ENCODE measurements at places on chromosomes 2 and 18.
A peak's percentile ranks its signal among the peaks of the same experiment; 100 is the strongest.

GRCh38 chr18:59468821-59469220 lies 109.8 kb upstream of the LMAN1 start:
- no peak for DNase-seq

DNA sequence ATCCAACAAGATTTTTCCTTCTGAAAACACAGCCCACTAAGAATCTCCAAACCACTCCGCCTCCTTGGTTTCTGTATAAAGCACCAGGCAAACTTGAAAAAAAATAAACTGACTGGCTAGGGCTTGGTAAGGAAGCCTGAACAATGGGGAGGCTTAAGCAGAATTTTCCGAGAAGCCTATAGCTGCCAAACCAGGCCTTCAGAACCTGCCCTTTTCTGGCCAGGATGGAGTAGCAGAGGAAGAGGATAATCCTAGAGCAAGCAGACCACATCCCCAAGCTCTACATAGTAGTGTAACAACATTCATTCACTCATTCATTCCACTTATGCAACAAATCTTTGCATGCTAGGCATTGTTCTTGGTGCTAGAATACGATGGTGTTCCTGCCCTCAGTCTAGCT lies 529.6 kb upstream of the ZEB2 start:
- no peak for DNase-seq

DNA sequence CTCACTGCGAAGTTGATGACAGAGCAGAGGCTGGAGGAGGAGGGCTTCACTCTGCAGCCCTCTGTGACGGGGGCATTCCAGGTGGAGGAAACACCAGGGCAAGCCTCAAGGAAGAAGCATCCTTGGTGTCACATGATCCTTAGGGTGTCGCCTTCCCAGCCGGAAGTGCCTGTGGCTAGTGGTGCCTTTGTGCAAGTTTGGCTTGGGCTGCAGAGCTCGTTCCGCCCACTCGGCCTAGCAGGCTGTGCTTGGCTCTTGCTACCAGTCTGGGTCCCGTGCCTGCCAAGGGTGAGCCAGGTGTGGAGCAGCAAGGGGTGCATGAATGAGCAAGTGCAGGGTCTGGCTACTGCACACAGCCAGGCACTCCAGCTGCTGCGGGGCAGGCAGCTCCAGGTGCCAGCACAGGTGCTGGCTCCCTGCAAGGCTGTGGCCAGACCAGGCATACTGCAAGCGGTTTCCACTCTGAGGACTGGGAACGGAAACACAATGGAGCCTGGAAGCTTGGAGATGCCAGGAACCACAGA lies 325.3 kb upstream of the SMIM21 start:
- DNase-seq, result no peak

DNA sequence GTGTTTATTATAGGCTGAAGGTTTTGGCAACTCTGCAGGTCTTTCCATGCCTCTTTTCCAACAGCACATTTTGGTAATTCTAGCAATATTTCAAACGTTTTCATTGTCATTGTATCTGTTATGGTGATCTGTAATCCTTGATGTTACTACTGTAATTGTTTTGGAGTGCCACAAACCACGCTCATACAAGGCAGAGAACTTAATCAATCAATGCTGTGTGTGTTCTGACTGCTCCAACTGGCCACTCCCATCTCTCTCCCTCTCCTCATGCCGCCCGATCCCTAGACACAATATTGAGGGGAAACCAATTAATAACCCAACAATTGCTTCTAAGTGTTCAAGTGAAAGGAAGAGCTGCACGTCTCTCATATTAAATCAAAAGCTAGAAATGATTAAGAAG lies 32.9 kb downstream of the HDLBP start:
- no peak for DNase-seq

GRCh38 chr2:235070063-235070706 lies 118.4 kb downstream of the SH3BP4 start:
- DNase-seq, result no peak

GRCh38 chr18:40939656-40940515 lies 1015.1 kb upstream of the PIK3C3 start:
- DNase-seq, result no peak

GRCh38 chr2:196468394-196468793 lies 171.1 kb upstream of the CCDC150 start:
- DNase-seq, result no peak

GRCh38 chr18:79405019-79405780 lies 9.5 kb downstream of the NFATC1 start:
- peak; percentile 48 for DNase-seq

- DNase-seq, result no peak
These were observed 195.5 kb downstream of the ANKRD30BL start for GRCh38 chr2:131966256-131966655.

GRCh38 chr2:11677136-11678055 lies 7.4 kb upstream of the NTSR2 start:
- peak; percentile 57 for DNase-seq

DNA sequence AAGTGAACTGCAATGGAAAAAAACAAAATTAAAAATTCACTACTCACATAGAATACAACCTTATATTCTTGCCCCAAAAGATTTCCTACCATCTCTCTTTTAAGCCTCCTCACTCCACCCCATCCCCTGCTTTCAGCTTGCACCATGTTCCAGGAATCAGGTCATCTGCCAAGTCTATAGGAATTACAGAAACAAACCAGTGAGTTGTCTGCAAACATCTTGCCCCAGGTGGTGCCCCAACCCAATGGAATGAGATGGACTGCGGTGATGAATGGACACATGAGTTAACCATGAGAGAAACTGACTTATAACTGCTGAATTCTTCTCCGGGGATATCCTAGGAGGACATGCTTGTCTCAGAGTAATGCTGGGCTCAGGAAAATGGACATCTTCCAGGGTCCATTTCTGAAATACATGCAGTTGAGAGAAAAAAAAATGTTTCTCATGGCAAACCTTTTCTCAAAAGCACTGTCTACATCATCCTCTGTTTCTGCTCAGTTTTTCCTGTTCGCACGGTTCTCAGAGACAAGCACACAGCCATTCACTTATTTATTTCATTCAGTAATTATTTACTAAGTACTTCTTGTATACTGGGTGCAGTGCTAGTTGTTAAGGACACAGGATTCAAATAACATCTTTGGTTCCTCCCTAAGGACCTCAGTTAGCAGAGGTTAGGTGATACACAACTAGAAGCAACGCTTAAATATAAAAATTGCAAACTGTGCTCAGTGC lies 350.0 kb downstream of the RND3 start:
- no peak for DNase-seq

GRCh38 chr2:8285081-8285480 lies 396.8 kb upstream of the ID2 start:
- no peak for DNase-seq

GRCh38 chr2:230472621-230473018 lies 56.6 kb downstream of the SP100 start:
- no peak for DNase-seq

DNA sequence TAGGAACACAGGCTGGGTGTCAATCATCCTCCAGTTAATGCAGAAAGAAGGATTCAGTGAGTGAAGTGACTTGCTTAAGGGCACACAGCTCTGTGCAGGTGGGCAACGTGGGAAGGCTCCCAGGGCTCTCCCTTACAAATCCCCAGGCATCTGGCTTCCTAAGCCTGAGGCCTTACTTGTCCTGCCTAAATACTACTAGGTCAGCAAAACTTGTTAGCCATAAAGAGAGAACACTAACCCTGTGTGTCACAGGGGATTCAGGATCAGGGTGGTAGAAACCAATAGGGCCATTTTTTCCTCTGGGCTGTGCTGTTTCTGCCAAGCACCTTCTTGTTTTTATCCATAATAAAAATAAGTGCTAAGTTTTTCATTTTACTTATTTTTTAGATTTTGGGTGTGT lies 55.0 kb downstream of the GATA6 start:
- no peak for DNase-seq

DNA sequence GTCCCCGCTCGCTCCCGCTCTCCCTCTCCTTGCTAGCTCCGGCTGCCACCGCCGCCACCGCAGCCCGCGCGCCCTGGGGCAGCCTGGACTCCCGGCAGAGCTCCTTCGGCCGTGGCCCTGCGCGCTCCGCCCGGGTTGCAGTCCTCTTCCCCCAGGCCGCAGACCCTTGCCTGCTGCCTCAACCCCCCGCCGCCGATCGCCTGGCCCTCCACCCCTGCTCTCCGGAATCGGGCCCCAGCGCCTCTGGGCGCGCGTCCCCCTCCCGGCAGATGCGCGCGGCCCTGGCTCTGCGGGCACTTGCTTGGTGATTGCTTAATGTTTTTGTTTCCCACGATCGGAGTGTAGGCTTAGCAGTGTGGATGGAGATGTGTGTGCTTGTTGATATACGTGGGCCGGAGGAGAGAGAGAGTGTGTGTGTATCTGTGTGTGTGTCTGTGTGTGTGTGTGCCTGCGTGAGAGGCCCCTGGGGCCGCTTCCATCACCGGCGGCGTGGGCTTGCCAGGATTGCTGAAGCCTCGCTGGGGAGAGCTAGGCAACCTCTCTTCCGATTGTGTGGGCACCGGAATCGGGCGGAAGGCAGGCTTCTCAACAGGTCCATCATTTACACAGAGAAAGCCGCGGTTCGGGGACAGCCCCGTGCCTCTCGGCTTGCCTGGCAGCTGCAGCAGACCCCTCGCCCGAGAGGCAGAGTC lies 877 bp downstream of the INHBB start:
- no peak for DNase-seq

DNA sequence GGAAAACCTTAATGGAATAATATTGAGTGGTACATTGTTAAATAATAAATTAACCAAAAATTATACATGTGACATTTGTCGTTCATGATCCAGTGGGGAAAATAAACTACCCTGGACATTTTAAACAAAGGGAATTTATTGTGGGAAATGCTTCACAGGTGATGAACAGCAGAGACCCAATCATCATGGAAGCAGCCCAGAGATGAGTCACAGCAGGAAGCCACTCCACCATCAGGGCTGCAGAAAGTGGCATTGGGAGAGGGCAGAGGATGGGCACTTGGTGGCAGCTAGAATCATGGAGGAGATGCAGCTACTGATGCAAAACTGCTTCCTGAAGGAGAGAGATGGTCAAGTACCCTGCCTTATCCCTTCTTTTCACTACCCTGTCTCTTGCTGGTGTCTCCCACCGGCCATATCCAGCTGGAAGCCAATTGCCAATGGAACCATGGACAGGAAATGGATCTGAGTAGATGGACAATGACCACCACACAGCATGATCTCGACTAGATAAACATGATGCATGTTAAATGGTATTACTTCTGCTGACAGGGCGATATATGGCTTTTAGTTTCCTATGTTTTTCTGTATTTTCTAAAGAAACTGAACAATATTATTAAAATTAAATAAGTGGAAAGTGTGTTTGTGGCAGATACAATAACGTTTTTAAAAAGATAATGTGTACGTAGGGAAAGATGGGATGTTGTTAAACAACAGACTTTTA lies 139.8 kb downstream of the RPIA start:
- no peak for DNase-seq

GRCh38 chr2:218471036-218471435 lies 52.1 kb downstream of the VIL1 start:
- no peak for DNase-seq

GRCh38 chr2:195793881-195794280 lies 136.9 kb downstream of the SLC39A10 start:
- DNase-seq, result no peak

DNA sequence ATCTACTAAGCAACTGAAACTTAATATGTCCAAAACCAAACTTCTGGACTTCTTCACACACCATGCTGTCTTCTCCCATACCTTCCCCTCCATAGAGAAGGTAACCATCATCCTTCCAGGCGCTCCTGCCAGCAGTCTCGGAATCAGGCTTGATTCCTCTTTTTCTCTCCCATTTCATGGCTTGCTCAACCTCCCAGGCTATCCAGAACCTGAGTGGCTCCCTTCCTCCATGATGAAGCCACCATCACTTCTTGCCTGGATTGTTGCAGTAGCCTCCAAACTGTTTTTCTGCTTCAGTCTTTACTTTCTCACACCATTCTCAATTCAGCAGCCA lies 40.1 kb upstream of the NDUFV2 start:
- DNase-seq, result no peak

DNA sequence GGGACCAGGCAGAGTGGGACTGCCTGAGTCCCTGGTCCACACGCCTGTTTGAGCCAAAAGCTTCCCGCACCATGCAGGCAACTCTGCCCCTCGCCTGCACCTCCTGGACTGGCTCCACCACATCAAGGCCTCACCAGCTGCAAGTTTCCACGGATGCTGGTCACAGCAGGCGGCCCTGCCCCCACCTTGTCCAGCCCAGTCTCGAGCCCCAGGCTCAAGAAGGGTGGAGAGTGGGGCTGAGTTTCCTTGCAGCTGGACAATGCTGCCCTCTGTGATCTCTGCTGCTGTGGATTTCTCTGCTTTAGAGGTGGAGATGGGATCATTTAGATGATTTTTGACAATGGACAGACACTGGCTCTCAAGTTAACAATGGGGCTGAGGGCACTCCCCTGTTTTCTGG lies 74.9 kb downstream of the MTCL1 start:
- DNase-seq, result no peak

GRCh38 chr18:28820353-28820752 lies 643.4 kb upstream of the CDH2 start:
- no peak for DNase-seq

DNA sequence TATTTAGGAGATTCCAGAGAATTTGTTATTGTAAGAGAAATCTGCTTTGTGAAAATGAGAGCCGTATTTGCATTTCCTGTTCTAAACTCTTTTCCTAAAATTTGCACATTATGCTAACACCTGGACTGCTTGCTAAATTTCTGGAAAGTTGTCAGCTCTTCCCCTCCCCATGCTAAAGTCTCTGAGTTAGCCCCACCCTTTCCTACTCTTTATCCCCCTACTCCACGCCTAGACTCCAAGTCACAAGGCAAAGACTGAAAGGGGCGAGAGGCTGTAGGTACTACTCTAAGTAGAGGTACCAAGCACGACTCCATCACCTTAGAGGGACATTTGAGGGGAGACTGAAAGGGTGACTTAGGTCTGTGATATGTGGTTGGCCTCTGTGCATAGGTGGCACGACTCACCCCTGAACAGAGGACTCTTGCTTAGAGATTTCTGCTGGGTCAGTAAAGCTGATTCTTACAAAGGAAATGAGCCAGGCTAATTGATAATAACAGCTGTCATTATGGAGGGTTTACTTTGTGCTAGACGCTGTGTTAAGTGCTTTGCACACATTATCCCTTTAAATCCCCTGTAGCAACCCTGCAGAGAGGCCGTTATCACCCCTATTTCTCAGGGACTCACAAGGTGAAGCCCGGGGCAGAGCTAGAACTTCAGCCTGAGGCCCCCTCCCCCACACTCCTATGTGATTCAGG lies 373.5 kb downstream of the EN1 start:
- no peak for DNase-seq

- DNase-seq, result no peak
These were observed 94.6 kb downstream of the APOB start for GRCh38 chr2:20949256-20949655.

GRCh38 chr2:8656160-8656641 lies 25.7 kb upstream of the ID2 start:
- no peak for DNase-seq

- no peak for DNase-seq
These were observed 72.7 kb upstream of the LPIN2 start for GRCh38 chr18:3085612-3086011.

DNA sequence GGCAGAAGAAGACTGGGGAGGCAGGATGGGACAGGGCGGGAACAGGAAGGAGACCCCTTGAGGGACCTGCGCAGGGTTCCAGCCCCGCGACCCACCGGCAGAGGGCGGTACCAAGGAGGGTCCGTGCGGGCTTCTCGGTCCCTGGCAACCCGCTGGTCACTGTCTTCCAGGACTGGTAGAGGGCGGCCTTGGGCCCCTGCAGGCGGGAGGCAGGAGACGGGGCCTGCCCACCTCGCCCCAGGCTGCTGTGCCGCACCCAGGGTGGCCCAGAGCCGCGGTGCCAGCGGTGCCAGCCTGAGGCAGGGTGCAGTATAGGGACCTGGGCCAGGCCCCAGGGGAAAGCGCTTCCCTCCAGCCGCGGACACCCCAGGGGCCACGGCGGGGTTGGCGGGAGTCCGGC lies 34.5 kb downstream of the NEURL3 start:
- peak; percentile 77 for DNase-seq
